ENCODE measurements at places on chromosomes 16 and 17. TPM values are rescaled to one million over a fixed set of nuclear protein-coding genes. Genes with fewer than 3 reads are reported as not detected.

The CCR7 gene
- polyA plus RNA-seq = 828 TPM

The KRTAP3-1 gene
- not detected for polyA plus RNA-seq

The CHST4 gene
- polyA plus RNA-seq = not detected

The FAHD1 gene
- 16.3 TPM for polyA plus RNA-seq

The PTGES3L gene
- polyA plus RNA-seq = not detected

The SAMD14 gene
- not detected for polyA plus RNA-seq

The EPN2 gene
- polyA plus RNA-seq = 8.1 TPM

The UBALD2 gene
- 6.2 TPM for polyA plus RNA-seq

The NME3 gene
- 74.7 TPM for polyA plus RNA-seq

DNA sequence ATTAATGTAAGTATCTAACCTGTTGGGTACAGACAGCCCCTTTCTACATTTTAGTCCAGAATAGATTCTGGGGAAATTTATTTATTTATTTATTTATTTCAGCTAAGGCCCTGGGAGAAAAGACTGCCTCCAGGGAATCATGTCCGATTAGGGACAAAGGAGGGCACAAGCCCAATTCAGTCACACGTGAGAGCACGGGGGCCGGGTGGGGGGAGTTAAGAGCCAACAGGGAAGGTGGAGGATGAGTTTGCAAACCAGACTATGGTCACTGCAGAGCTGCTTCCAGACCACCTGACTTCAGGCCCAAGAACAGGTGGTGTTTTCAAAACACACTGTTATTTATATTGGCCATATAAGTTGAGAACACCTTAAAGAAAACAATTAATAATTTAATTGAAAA is 1.6 kb upstream of the ZFHX3 start:
- no peak for DNase-seq
- no peaks in the 10 kb centered on the region for H3K36me3 ChIP-seq
- no peaks in the 10 kb centered on the region for H3K4me1 ChIP-seq
- H3K4me3 ChIP-seq = no peak overlapping the region

DNA sequence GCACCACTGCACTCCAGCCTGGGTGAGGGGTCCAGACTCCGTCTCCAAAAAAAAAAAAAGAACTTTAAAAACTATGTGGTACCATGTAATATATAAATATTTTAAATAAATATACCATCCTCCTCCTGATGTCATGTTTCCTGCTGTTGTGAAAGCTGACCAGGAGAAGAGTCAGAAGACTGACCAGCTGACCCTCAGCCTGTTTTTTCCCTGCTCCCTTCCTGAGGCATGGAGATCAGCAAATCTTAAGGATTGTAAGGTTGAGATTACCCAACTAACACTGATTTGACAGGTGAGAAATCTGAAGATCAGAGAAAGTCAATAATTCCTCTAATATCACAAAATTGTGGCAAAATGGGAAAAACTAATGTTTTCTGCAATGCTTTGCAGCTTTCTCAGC is 18.1 kb downstream of the NCOR1 start:
- H3K36me3 ChIP-seq = peaks cover 20% of the 10 kb centered on the region
- no peaks in the 10 kb centered on the region for H3K27me3 ChIP-seq
- no peak overlapping the region for H3K4me3 ChIP-seq
- H3K27ac ChIP-seq = no peak overlapping the region
- peaks cover 15% of the 10 kb centered on the region for H3K4me1 ChIP-seq
- DNase-seq = no peak

DNA sequence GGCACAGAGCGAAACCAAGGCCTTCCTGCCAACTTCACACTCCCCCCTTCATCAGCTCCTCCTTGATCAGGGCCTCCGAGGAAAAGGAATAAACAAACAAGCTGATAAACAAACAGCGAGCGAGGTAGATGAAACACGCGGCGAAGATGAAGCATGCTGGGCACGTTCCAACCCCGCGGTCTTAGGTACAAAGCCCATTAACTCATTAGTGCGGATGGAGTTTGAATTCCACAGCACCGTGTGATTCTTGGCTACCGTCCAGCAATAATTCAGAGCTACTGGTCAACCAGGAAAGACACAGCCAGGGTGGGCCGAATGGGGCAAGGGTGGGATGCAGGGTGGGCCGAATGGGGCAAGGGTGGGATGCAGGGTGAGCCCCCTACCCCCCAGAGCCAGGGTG is 67.3 kb downstream of the RBFOX3 start:
- DNase-seq = no peak
- no peaks in the 10 kb centered on the region for H3K36me3 ChIP-seq
- no peak overlapping the region for H3K27ac ChIP-seq
- no peaks in the 10 kb centered on the region for H3K4me1 ChIP-seq
- H3K4me3 ChIP-seq = no peak overlapping the region

DNA sequence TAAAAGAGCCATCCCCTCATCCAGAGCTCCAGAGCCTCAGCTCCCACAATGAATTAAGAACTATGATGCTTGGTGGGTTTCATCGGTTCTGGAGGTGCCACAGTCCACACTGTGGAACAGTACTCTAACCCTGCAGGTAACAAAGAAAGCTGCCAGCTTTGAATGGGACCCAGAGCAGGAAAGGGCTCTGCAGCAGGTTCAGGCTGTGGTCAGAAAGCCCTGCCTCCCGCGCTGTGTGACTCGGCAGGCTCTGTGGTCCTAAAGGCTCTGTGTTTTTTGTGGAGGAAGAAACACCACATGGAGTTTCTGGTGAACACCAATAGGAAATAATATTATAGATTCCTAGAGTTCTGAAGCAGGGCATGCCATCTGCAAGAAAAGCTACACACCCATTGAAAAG is 32.5 kb downstream of the MRPS23 start:
- no peak overlapping the region for H3K27ac ChIP-seq
- no peak overlapping the region for H3K4me3 ChIP-seq
- H3K36me3 ChIP-seq = no peaks in the 10 kb centered on the region
- no peak for DNase-seq
- H3K4me1 ChIP-seq = no peaks in the 10 kb centered on the region

DNA sequence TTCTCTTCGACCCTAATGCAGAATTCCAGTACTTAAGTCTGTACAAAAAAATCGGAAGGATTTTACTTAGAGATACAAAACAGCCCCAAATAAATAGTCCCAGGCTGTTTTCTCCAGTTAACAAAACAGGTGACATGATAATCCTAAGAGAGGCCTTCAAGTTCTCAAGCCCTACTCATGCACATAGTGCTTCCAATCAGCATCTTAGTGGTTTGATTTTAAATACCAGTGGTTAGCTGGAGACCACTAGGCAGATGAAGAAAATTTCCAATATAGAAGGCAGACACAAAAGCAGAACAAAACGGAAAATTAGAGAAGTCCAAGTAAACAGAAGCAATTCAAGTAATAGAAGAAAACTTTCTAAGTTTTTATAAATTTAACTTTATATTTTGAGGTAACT is 5.2 kb upstream of the OR4D2 start:
- H3K27ac ChIP-seq = no peak overlapping the region
- H3K36me3 ChIP-seq = no peaks in the 10 kb centered on the region
- H3K4me1 ChIP-seq = peaks cover 13% of the 10 kb centered on the region
- no peak overlapping the region for H3K4me3 ChIP-seq
- no peak for DNase-seq
- H3K27me3 ChIP-seq = peaks cover 15% of the 10 kb centered on the region

- H3K36me3 ChIP-seq = no peaks in the 10 kb centered on the region
- no peak overlapping the region for H3K4me3 ChIP-seq
- H3K27ac ChIP-seq = no peak overlapping the region
Measured at GRCh38 chr16:66493490-66494401, 56.2 kb downstream of the TK2 start.

DNA sequence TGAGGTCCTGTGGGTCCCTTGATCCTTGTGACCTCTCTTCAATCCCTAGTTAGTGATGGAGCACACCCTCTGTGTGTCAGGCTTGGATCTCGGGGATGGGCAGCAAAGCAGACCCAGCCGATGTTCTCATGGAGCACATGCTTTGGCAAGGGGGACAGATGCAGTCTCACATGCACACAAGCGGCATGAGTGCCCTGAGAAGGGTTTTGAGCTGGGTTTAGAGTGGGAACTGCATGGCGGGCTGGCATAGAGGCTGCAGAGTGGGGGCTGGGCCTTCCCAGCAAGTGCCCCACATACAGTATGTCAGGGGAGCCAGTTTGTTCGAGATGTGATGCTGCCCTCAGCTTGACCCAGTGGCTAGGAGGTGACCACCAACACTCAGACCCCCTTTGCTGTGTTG is 41.6 kb downstream of the B9D1 start:
- H3K4me1 ChIP-seq = no peaks in the 10 kb centered on the region
- H3K27me3 ChIP-seq = no peaks in the 10 kb centered on the region
- DNase-seq = no peak

GRCh38 chr17:76820561-76820960 is 47.6 kb upstream of the MGAT5B start:
- peaks cover 6% of the 10 kb centered on the region for H3K4me1 ChIP-seq
- no peaks in the 10 kb centered on the region for H3K27me3 ChIP-seq
- H3K27ac ChIP-seq = no peak overlapping the region
- DNase-seq = no peak
- H3K4me3 ChIP-seq = no peak overlapping the region
- no peaks in the 10 kb centered on the region for H3K36me3 ChIP-seq

- H3K27me3 ChIP-seq = no peaks in the 10 kb centered on the region
- H3K36me3 ChIP-seq = peaks cover 55% of the 10 kb centered on the region
- no peak for DNase-seq
Measured at GRCh38 chr16:85800321-85800669, 800 bp downstream of the COX4I1 start.

- H3K36me3 ChIP-seq = no peaks in the 10 kb centered on the region
- no peak overlapping the region for H3K4me3 ChIP-seq
- H3K27ac ChIP-seq = no peak overlapping the region
- peak; percentile 67 for DNase-seq
Measured at GRCh38 chr16:23699100-23699499, 13.9 kb downstream of the ERN2 start.

DNA sequence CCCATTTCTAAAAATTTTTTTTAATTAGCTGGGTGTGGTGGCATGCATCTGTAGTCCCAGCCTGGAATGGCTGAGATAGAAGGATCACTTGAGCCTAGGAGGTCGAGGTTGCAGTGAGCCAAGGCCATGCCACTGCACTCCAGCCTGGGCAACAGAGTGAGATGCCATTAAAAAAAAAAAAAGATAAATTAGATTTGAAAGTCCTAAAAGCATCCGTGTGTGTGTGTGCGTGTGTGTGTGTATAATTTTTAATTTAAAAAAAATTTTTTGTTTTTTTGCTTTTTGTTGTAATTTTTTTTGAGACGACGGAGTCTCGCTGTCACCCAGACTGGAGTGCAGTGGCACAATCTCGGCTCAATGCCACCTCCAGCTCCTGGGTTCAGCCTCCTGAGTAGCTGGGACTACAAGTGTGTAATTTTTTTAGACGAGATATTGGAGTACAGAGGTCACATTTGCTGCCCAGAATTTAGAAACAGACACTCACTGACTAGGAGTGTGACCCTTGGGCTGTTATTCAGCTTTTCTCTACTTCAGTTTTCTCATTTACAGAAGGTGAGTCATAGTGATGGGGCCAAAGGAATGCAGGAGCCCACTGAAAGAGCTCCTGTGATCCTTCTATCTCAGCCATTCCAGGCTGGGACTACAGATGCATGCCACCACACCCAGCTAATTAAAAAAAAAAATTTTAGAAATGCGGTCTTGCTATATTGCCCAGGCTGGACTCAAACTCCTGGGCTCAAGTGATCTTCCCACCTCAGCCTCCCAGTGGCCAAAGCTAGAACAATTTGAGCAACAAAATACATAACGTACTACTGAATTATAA is 25.5 kb upstream of the TBX4 start:
- no peak overlapping the region for H3K27ac ChIP-seq
- peaks cover 4% of the 10 kb centered on the region for H3K27me3 ChIP-seq
- no peak overlapping the region for H3K4me3 ChIP-seq
- no peak for DNase-seq

DNA sequence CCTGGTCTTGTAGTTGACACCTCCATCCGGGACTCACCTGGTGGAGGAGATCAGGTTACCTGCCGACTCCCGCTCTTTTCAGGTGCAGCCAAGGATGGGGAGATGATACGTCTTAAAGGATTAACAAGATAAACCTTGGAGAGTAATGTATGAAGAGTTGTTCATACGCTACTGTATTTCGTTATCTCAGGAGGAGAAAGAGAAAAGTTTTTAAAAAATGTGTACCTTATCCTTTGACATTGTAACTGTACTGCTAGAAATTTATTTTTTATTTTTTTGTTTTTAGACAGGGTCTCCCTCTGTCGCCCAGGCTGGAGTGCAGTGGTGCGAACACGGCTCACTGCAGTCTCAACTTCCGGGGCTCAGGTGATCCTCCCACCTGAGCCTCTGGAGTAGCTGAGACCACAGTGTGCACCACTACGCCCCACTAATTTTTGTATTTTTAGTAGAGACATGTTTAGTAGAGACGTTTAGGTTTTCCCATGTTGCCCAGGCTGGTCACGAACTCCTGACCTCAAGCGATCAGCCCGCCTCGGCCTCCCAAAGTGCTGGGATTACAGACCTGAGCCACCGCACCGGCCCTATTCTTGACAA is 764 bp upstream of the SMURF2 start:
- DNase-seq = no peak
- H3K4me3 ChIP-seq = peak overlapping the region; percentile 76
- peaks cover 18% of the 10 kb centered on the region for H3K4me1 ChIP-seq
- no peak overlapping the region for H3K27ac ChIP-seq

DNA sequence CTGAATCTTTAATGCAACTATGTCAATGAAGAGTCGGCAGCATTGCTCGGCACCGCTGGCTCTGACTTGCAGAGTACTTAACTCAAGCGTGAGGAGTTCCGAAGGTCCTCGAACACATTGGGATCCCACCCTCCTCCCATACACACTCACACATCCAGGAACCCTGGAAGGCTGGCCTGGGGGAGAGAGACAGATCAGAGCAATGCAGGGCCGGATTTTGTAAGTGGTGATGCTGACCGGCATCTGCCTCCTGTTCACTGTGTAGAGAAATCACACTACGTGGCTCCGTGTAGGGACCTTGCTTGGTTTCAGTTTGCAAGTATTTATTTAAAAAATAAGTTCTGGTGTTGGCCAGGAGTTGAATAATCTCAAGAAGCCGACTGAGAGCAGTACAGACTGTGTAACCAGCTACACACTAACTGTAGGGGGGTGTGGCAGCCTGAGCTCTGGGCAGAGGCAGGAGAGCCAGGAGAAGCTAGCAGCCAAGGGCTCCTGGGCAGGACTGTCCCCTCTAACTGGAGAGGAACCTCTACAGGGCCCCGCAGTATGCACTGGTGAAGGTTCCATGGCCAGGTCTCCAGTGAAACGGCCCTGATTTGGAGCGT is 190.2 kb upstream of the TNRC6C start:
- peaks cover 9% of the 10 kb centered on the region for H3K4me1 ChIP-seq
- no peak overlapping the region for H3K27ac ChIP-seq
- H3K4me3 ChIP-seq = no peak overlapping the region
- no peaks in the 10 kb centered on the region for H3K36me3 ChIP-seq
- no peak for DNase-seq

- no peak overlapping the region for H3K27ac ChIP-seq
- no peak overlapping the region for H3K4me3 ChIP-seq
- H3K36me3 ChIP-seq = peaks cover 9% of the 10 kb centered on the region
- H3K27me3 ChIP-seq = no peaks in the 10 kb centered on the region
Measured at GRCh38 chr17:29250666-29251065, 4.0 kb downstream of the CRYBA1 start.

- no peaks in the 10 kb centered on the region for H3K27me3 ChIP-seq
- H3K4me3 ChIP-seq = no peak overlapping the region
- H3K4me1 ChIP-seq = no peaks in the 10 kb centered on the region
- no peak for DNase-seq
Measured at GRCh38 chr16:49921791-49922456, 66.0 kb upstream of the ZNF423 start.

Measured in CD4-positive, CD25-positive, alpha-beta regulatory T cell (primary cell).